A549 treated with GW870086 at 1 μM for 4 hours (cell line): ENCODE measurements at places on chromosomes 12 and 14. TPM values are rescaled to one million over a fixed set of nuclear protein-coding genes. Genes with fewer than 3 reads are reported as not detected.

The PRR13 gene
- total RNA-seq, result 260 to 366 TPM (median 324 TPM) in 5 replicates

The DLK1 gene
- 0.19 to 0.50 TPM (median 0.27 TPM) in 5 replicates for total RNA-seq

The NEUROD4 gene
- not detected in 5 replicates for total RNA-seq

The PIWIL1 gene
- 0.27 TPM in 1 of 5 replicates, not detected in the others for total RNA-seq

The PIP4P1 gene
- 28.5 to 38.8 TPM (median 31.7 TPM) in 5 replicates for total RNA-seq

The DCN gene
- total RNA-seq, result 0.09 to 0.21 TPM in 2 of 5 replicates, not detected in the others
